Hepatocyte (in vitro differentiated cells): ENCODE measurements at places on chromosomes 4 and X.

- peak; percentile 14 for DNase-seq
Measured at GRCh38 chr4:183541752-183542040, 36.8 kb downstream of the ING2 start.

- DNase-seq, result no peak
Measured at GRCh38 chr4:5467111-5467510, 241.2 kb downstream of the EVC2 start.

- DNase-seq, result peak; percentile 58
Measured at GRCh38 chrX:15930585-15930984, 76.0 kb upstream of the AP1S2 start.

DNA sequence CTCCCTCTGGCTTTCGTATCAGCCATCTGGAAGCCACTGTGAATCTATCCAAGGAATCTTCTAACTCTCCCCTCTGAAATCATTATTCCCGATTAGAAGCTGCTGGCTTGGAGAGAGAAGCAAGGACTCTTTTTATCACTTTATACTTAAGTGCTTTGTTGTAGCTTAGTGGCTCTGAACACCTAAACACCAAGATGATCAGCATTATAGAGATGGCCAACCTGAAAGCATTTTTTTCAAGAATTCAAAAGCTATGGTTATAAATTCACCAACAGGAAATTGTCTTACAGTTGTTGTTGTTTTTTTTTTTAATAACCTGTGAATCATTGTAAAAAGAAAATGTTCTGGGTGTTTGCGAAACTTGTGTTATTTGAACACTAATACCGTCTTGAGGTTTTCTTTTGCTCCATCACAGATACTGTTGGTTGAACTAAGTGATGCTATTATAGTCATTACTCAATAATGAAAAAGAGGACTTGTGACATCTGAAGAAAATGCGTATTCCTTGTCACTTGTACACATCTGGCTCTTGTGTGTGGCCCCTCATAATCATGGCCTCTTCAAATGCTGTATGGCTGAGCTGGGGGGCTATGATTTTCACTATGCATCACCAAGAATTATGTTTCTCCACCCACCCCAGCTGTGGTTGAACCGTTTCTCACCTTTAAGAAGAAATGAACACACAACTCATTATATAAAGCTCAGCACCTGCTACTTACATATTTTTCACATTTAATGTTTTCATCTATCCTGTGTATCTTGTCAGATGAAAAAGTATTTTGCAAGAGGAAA, 11.8 kb upstream of the SMIM43 start:
- DNase-seq, result no peak

GRCh38 chr4:108351791-108352190, 183.1 kb upstream of the LEF1 start:
- DNase-seq, result no peak

GRCh38 chr4:174520660-174521059, 1.6 kb downstream of the HPGD start:
- DNase-seq, result no peak

DNA sequence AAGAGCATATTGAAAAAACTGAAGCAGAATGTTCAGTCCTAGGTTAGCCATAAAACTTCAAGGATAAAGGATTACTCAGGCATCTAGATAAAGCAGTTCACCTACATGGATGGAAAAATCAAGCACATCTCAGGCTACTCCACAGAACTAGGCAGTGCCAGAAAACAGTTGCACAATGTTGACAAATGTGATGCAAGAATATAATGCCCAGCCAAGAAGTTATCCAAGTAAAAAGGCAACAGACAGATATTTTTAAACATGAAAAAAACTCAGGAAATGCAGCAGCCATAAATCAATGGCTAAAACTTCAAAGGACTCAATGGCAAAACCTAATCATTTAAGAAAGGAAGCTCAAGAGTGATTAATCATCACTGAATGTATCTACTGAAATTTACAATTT, 456.0 kb upstream of the FAM241A start:
- peak; percentile 63 for DNase-seq

- no peak for DNase-seq
Measured at GRCh38 chr4:124790471-124790870, 77.9 kb upstream of the ANKRD50 start.

DNA sequence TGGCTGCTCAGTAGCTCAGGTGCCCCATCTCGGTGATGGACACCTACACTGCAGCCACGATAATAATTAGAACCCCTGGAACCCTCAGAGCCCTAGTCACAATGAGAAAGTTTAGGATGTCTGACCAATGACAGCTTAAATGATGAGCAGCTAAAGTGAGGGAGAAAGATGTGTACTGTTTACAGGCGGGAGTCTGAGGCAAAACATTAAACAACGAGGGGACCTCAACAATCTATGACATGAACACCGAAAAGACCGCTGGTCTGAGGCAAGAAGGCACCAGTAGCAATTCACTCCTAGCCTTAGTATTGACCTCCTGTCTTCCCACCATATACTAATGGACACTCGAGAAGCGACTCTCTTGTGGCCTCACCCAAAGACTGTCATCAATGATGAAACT, 369.5 kb upstream of the SMIM31 start:
- DNase-seq, result no peak

DNA sequence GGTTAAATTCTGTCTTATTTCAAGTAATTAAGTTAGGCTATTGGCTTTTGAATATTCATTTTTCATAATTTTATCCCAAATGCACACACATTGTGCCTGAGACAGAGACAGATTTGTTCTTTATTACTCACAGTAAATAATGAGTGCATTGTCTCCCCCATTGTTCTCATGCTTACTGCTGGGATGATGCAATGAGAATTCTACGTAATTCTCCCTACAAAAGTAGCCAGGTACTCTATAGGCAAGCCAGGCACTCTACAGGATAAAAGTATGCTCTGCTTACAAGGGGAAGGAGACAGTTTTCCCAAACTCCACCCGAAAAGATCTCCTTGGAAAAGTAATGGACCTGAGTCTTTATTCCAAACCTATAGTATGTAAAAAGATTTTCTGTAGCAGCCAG, 1890.7 kb upstream of the PCDH10 start:
- no peak for DNase-seq

GRCh38 chr4:39712819-39713607, 15.1 kb downstream of the UBE2K start:
- no peak for DNase-seq

DNA sequence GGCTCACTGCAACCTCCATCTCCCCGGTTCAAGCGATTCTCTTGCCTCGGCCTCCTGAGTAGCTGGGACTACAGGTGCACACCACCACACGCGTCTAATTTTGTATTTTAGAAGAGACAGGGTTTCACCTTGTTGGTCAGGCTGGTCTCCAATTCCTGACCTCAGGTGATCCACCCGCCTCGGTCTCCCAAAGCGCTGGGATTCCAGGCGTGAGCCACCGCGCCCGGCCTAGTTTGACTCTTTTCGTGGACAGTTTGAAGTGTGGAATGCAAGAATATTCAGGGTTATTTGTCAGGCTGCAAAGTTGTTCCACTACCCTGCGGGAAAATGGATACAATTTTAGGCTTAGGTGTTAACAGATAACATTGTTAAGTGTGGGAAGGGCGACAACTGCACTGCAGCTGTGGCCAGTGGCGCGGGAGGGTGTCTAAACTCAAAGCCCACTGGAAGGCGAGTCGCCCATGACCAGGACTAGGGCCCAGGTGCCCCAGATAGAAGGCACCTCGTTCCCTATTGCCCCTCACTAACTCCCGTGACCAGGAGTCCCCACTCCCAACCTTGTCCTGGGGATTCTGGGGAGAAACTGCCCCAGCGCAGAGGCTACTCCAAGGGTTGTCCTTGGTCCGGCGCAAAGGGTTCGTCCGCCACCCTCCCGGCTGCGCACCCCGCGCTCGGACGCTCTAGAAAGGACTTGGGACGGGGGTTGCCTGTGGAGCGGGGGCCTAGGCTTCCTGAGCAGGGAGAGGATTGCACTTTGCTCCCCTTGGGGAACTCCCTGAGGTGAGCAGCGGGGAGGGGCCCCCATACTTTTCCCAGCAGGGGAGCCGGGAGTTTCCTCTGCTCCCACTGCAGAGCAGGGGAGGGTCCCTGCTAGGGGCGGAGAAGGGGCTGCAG, 1.1 kb upstream of the CD99 start:
- peak; percentile 87 for DNase-seq

- DNase-seq, result peak; percentile 52
Measured at GRCh38 chr4:138938366-138938690, 77.3 kb upstream of the NOCT start.

GRCh38 chr4:71602289-71602900, 181.5 kb downstream of the GC start:
- DNase-seq, result peak; percentile 45

DNA sequence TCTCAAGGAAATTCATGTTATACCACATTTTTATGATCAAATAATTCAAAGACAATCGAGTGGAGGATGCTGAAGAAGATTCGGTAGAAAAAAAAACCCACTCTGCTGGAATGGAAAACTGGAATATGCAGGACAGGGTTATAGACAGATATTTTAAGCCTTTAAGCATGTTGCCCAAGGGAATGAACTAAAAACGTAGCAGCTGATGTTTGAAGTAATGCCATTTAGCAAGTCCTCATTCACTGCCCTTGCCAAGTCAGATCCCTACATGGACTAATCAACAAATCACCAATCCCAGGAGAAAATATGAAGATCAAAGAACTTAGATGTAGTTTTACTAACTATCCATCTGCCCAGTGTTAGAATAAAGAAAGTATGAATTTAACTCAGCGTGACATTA, 75.6 kb upstream of the ETNPPL start:
- DNase-seq, result no peak

- DNase-seq, result no peak
Measured at GRCh38 chr4:79287718-79288117, 38.1 kb downstream of the NAA11 start.

- DNase-seq, result no peak
Measured at GRCh38 chr4:28378109-28378830, 1517.6 kb downstream of the STIM2 start.

DNA sequence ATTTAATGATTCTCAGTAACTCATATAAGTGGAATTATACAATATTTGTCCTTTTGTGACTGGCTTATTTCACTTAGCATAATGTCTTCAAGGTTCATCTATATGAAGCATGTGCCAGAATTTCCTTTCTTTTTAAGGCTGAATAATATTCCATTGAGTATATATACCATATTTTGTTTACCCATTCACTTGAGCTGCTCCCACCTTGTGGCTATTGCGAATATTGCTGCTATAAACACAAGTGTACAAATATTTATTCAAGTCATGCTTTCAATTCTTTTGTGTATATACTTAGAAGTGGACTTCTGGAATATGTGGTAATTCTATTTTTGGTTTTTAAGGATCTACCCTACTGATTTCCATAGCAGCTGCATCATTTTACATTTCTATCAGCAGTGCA, 219.1 kb downstream of the MID1 start:
- no peak for DNase-seq

DNA sequence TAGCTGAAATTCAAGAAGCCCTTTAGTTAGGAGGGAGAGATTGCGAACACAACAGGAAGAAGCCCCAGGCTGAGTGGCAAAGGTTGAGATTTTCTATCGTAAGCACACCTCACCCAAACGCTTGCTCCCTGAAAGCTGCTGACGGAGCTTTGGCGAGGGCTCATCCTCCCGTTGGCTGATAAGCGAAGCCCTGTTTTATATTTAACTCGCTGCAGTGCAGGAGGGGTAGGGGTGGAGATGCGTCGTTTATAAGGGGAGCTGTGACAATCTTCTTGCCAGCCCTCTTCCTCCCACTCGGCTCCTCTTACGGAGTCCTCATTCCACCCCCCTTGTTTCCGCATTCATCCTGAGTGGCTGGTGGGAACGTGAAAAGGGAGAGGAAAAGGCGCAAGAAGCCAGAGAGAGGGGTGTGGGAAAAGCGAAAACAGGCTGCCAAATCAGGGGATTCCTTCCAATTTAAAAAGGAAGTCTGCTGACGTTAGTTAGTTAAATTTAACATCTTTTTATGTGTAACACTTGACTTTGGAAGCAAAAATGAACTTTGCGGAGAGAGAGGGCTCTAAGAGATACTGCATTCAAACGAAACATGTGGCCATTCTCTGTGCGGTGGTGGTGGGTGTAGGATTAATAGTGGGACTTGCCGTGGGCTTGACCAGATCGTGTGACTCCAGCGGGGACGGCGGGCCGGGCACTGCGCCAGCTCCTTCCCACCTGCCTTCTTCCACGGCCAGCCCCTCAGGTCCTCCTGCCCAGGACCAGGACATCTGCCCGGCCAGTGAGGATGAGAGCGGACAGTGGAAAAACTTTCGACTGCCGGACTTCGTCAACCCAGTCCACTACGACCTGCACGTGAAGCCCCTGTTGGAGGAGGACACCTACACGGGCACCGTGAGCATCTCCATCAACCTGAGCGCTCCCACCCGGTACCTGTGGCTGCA, at the start of gene ENPEP:
Gene ENPEP, plus strand, starts transcription at position 275 of the 938 bp plus-strand sequence. Its CDS starts 260 bp downstream, at position 535.
- peak; percentile 32 for DNase-seq

DNA sequence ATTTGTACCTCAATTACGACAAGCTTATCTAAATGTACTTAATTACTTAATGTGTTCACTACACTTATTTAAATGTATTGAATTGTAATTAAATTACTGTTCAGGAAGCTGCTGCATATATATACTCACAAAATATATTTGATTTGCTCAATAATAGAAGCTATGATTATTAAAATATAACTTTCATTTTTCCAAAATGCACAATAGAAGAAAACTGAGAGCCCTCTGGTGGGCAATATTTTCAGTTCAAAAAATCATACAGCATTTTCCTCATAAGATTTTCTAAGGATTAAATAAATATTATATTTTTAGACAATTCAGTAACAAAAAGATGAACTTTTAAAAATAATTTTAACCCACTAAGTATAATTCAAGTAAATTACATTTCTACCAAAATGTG, 217.3 kb downstream of the DKK2 start:
- no peak for DNase-seq

DNA sequence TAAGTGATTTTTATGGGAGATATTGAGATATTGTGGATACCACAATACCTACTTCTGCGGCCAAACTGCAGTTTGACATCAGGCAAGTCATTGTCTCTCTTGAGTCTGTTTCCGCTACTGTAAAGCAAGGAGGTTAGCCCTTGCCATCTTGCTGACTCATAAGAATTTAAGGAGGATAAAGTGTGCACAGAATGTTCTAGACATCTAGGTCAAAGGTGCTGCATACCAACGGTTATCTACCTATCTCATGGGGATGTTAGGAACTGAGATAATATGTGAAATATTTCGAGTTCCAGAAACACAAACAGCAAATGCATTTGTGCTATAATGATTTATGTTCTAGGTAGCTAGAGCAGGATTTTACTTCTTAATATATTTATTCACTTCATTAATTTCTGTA, 211.5 kb upstream of the NR3C2 start:
- DNase-seq, result peak; percentile 5

DNA sequence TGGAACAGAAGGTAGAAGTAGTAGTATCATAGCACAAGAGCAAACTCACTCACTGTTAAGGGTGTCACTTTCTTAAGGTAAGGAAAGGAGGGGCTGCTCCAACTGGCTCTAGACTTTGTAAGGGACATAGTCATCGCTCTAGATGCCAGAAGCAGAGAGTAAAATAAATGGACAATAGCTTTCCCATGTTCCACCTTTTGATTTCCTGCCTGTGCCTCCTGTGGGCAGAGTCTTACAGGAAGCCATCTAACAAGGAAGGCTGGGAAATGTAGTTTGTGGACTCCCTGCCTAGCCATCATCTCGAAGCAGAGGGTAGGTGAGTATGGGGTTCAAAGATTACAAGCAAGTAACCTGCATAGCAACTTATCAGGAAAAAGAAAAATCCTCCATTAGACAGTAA, 1.7 kb upstream of the METTL14 start:
- DNase-seq, result peak; percentile 8

GRCh38 chr4:83205760-83206159, 78.8 kb downstream of the COQ2 start:
- DNase-seq, result no peak

GRCh38 chrX:129748305-129748704, 9.5 kb downstream of the XPNPEP2 start:
- no peak for DNase-seq

GRCh38 chr4:155241664-155242063, 33.2 kb downstream of the NPY2R start:
- DNase-seq, result no peak
